ENCODE measurements at places on chromosomes 11 and 22. TPM values are rescaled to one million over a fixed set of nuclear protein-coding genes. Genes with fewer than 3 reads are reported as not detected.

GRCh38 chr11:29131055-29131454, 885.8 kb downstream of the KCNA4 start:
- no peak for DNase-seq

DNA sequence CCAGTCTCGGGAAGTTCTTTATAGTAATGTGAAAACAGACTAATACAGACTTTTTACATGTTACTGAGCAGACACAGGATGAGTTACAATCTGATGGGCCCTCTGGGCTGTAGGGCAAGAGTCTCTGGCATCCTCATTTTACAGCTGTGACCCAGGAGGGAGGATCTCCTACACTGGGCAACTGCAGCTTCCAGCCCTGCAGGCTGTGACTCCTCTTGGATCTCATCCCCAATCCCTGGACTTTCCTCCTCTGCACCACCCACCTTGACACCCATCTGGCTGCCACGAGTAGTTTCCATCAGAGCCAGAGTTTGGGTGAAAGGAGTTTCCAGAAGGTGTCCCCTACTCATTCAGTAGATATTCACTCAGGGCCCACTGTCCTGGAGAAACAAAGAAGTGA, 48.9 kb upstream of the MYEOV start:
- DNase-seq = no peak

GRCh38 chr11:57539342-57539741, 1.9 kb downstream of the SMTNL1 start:
- no peak for DNase-seq

GRCh38 chr11:113286009-113286408, 28.4 kb upstream of the TTC12 start:
- no peak for DNase-seq

Gene EHF
- not detected for total RNA-seq

- no peak for DNase-seq
Measured at GRCh38 chr11:94560834-94561233, 6.3 kb upstream of the PIWIL4 start.

Gene CHRDL2
- not detected for total RNA-seq

DNA sequence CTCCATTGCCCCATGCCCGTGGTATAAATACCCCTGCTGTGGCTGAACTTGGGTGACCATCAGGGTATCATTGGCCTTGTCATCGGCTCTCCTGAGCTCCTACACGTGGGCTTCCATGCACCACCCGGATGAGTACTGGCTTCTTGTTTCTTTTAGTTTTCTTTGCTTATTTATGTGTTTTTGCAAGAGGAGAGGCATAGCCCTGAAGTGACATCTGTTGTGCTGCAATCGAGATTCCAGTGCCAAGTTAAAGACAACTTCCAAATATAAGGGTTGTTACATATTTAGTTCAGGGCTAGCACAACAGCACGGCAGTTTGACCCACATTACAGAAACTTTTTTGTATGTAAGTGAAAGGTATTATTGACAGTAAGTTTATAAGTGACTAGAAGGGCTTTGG, 1087.1 kb downstream of the TBC1D22A start:
- DNase-seq = no peak

Gene ACR
- total RNA-seq = not detected

Gene MN1
- 8.2 TPM for total RNA-seq

DNA sequence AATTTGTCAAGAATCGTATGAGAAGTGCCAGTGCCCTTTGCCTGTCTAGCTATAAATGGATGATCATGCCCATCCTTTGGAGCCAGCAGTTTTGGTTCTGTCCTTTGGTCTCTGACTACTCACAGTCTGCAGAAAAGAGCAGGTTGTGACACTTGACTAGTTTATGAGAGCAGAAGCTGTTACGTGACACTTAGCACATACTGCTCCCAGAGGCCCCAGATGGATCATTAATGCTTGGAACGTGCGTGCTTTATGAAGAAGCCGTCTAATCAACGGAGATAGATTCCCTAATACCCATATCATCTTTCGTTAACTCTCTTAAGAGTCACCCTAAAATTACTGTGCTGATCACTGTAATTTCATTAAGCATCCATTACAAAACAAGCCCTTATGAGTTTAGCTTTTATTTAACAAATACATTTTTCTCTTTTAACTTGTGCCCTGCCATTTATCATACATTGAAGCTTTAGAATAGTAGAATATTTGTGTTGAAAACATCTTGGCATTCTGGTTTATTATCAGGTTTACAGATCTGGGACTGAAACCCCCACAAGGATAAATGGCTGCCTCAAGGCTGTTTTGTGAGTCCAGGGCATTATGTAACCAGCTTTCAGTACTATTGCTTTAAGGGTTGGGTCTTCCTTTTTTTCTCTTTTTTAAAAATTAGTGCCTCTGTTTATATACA, 47.0 kb upstream of the ADORA2A start:
- no peak for DNase-seq

Measured in tibial nerve (tissue), 4 donors.